ENCODE measurements at places on chromosomes 7 and 10.
A peak's percentile ranks its signal among the peaks of the same experiment; 100 is the strongest.

- peak; percentile 25 for DNase-seq
Observed at GRCh38 chr7:99791021-99791420, 7.0 kb upstream of the CYP3A4 start.

- peak; percentile 87 for DNase-seq
Observed at GRCh38 chr10:52447931-52448353, 133.9 kb downstream of the DKK1 start.

- no peak for DNase-seq
Observed at GRCh38 chr10:93081318-93081717, 7.6 kb downstream of the CYP26A1 start.

- DNase-seq: peak; percentile 25
Observed at GRCh38 chr7:157384301-157384700, 47.5 kb downstream of the DNAJB6 start.

GRCh38 chr7:150685219-150686029 is at the start of gene GIMAP2:
Gene GIMAP2 (plus strand): TSS chr7:150685706. CDS start chr7:150687060, 1,354 bp downstream.
- peak; percentile 1 for DNase-seq

Data from EH (cell line).